ENCODE measurements at places on chromosomes 5 and 9.

DNA sequence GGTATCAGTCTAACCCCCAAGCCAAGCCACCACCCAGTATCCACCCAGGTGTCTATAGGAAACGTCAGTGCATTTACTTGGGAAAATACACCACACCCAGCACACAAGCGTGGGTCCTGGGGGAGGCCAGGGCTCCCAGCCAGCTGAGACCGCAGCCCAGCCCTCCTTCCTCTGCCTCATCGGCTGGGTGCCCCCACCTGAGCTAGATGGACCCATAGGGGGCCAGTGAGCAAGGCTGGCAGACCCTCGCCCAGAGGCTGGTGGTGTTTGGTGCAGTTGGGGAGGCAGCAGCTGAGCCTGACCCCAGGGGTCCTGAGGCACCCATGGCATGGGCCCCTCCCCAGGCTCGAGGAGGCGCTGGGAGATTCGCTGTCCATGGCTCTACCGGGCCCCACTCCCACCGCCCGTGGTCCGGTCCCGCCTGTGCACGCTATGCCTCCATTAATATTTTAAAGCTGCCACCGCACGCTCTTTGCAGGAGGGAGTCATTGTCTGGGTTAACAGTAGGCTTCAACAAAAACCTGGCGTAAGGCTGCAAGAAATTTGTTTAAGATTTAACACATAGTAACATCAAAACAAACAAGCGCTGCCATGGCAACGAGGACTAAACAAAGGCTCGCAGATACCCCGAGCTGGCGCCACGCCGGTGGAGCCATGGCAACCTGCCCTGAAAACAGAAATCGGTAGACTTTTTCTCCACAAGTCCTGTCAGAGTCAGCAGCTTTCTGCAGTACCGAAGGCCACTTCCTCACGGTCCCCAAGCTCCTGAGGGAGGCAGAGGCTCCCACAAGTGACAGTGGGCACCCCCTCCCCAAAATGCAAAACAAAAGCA, 20.6 kb downstream of the TPPP start:
- DNase-seq = no peak

DNA sequence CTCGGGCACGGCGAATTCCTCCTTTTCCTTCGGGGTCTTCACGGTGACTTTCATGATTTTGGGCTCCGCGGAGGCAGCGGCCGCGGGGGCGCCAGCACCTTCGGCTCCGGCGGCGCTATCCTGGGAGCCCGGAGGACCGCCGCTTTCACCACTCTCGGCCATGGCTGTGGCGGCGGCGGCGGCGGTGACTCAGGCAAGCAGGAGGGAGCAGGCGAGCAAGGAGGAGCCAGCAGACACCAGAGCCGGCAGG, 315 bp downstream of the UBQLN1 start:
- no peak for DNase-seq

DNA sequence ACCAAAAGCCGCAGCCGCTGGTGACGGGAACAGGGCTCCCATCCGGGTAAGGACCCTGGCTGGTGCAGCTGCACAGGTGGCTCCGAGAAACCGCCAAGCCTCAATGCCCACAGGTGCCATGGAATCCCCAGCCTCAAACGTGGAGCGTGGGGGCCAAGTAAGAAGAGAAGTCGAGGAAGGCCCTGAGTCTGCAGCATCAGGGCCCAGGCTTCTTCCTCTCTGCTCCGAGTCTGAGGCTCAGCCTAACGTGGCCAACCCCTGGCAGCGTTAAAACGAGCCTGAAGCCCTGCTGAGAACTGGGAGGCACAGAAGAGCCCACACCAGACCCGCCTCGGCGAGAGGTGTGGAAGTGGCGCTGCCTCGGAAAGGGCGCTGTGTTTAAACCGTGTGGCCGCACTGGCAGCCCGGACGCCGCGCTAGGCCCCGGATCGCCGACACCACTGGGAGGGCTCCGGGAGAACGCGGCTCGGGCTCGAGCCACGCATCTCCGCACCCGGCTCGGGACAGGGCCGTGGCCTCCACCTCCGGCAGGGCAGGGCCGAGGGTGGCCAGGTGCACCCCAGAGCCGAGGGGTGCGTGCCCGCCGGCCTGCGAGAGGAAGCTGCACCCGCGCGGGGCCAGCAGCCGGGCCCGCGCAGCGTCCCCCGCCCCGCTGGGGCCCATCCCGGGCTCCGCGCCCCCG, 730 bp downstream of the ZMYND19 start:
- DNase-seq = no peak

- DNase-seq = no peak
These were observed 1.1 kb upstream of the NADK2 start for GRCh38 chr5:36242534-36243485.

DNA sequence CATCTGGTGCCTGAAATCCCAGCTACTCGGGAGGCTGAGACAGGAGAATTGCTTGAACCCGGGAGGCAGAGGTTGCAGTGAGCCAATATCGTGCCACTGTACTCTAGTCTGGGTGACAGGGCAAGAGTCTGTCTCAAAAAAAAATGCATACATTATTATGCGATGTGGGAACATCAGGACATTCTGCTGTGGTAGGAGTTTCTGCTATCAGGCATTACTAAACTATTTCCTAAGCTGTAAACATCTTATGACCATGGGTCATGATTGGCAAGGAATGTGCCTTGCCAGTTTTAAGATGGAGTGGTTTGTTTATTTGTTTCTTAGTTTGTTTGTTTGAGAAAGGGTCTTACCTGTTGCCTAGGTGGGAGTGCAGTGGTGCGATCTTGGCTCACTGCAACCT, 45.1 kb upstream of the FAM120A start:
- DNase-seq = no peak

DNA sequence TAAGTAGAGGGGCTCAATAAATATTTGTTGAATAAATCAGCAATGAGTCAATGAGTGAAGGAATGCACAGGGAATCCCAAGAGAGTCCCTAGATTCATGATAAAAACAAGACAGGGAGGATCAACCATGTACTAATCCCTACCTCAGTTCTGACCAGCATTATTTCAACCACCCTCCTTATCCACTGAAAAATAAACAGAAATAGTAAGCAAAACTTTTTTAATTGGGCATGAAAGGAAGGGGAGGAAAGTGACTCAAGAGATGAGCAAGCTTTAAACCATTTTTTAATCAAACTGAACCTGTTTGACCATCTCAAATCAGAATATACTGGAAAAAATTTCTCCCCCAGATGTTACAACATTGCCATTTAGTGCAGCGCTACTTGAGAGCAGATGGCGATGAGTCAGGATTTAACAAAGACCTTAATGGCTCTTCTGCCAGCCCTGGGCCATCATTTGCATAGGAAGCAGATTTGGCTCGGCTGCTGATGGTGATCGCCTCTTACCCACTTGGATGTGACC, 194.8 kb upstream of the SLC30A5 start:
- DNase-seq = no peak

DNA sequence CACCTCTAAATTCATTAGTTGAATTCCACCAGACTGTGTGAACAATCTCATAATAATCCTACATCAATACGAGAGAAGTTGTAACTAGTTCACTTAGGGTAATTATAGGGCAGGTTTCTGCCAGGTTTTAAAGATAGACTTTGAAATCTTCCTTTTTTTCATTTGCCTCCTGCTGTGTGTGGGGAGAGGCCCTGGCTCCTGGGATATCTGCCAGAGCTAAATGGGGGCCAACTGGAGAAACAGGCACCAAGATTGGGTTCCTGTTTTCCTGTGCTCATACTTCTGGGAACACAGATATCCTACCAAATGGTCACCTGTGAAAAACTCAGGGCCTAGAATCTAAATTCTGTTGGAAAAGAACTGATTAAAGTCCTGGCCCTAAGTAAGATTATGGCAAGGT, 42.3 kb downstream of the SH3RF2 start:
- no peak for DNase-seq

GRCh38 chr5:127652952-127653611, 4.2 kb downstream of the CTXN3 start:
- no peak for DNase-seq

DNA sequence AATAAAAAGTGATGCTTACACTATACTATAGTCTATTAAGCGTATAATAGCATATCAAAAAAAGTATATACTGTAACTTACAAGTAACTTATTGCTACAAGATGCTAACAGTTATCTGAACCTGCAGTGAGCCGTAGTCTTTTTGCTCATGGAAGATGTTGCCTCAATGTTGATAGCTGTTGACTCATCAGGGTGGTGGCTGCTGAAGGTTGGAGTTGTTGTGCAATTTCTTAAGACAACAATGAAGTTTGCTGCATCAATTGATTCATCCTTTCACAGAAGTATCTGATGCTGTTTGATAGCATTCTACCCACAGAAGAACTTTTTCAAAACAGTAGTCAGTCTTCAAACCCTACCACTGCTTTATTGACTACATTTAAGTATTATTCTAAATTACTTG, 7.8 kb upstream of the C9orf40 start:
- DNase-seq = no peak

DNA sequence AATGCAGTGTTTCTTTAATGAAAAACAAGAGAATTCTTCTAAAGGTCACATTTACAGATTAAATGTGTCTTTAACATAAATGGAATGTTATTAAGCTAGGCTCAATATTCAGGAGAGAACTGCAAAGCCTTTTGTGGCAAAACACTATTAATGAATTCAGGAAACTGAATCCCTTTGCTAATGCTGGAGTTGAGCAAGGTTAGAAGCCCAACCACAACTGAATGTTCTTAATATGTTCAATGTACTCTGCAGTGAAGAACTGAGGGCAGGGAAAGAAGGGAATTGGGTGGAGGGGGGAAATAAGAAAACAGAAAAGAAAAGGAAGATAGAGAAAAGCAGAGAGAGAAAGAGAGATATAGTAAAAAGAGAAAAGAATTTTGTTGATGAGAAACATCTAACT, 276.7 kb upstream of the TMEM161B start:
- no peak for DNase-seq

- DNase-seq = no peak
These were observed 24.4 kb upstream of the GPR151 start for GRCh38 chr5:146540414-146540813.

DNA sequence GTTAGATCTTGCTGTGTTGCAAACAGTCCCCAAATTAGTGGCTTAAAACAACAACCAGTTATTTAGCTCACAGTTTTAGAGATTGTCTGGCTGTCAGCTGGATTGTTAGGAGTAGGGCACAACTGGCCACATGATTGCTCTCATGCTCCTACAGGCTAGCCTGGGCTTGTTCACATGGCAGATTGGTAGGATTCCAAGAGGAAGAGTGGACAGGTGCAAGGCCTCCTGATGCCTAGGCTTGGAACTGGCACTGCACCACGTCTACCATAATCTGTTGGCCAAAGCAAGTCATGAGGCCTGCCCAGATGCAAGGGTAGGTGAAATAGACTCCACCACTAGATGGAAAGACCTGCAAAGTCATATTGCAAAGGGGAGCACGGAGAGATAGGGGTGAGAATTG, 76.4 kb downstream of the ACER2 start:
- no peak for DNase-seq

GRCh38 chr5:28084069-28084468, 1045.7 kb upstream of the CDH9 start:
- DNase-seq = no peak

- DNase-seq = no peak
These were observed 283.4 kb upstream of the PTGER4 start for GRCh38 chr5:40396317-40396716.

GRCh38 chr9:113468716-113469448, 5.4 kb downstream of the RGS3 start:
- no peak for DNase-seq

DNA sequence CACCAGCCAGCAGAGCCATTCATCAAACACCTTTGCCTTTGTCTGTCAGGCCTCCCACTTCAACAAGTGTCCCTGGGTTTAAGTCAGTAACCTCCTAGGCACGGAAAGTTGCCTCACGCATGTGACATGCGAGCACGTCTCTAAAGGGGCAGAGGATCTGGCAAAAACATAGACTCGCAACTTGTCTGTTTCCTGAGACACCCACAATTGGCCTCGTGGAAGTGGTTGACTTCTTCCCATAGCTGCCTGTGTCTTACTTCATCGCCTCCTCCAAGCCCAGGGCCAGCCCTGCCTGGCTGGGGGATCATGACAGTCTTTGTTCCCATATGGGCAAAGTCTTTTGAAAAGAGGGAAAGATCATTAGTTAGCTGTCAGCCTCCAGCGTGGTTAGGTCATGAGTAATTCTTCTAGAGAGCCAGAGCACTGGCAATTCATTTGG, 35.5 kb upstream of the GLRX start:
- no peak for DNase-seq

GRCh38 chr9:4421847-4422246, 68.4 kb upstream of the SLC1A1 start:
- no peak for DNase-seq

DNA sequence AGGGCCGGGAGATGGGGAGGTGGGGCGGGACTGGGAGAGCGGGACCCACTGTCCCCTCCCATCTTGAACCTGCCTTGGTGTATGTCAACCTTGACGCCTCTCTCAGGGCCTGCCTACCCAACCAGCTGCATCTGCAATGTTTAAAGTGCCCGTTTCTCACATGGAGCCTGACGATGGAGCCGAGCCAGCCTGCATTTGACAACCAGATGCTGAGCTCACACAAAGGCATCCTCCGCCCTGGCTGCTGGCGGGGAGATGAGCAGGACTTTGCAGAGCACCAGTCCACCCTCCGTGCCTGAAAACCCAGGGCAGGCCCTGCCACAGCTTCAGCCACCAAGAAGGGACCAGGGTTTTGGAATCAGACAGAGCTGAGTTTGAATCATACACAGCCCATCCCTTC, 141.1 kb upstream of the SMIM23 start:
- DNase-seq = no peak

DNA sequence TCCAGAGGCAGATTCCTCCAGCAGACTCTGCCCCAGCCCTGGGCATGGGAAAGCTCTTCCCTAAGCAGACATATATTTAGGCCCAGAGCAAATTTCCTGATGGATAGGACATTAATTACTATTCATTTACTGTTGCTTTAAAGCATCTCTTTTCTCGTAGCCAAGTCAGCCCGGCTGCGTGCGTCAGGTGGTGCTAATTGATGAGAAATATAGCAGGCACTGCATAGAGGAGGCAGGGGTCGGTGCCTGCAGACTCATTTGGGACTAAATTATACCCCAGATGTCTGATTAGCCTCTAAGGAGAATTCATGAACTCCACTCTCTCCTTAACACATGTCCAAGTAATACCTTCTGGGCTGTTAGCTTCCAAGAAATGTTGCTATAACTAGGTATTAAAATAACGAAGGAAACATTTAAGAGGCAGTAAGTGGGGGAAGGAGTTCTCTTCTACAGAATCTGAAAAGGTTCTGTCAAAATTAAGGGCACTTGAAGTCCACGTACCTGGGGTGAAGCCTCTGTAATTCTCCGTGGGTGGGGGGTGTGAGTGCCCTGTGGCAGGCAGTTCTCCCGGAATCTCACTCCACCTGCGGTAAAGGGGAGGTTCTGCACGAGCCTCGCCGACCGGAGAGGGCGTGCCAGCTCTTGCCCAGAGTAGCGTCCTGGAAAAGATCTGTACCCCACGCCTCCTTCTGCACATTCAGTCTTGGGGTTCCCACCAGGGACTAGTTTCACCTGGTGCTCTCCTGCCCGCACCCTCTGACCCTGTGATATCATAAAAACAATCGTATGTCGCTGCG, 115.9 kb upstream of the FCN2 start:
- DNase-seq = no peak

GRCh38 chr9:133693116-133693515, 45.0 kb downstream of the SARDH start:
- DNase-seq = no peak

DNA sequence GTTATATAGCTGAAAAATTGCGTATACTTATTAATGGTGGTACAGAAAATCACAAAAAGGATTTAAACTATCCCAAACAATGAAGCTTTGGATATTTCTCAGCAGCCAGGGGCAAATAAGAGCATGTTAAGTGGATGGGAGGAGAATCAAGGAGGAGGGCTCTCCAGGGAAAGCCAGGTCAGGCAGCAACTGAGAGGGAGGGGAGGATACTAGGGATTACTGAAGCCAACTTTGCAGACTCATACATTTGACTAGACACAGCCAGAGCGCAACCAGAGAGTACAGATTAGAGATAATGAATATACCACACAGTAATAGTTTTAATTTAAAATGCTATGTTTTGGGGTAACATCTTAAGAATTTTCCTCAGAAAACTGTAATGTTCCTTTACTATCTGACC, 360.2 kb downstream of the HCN1 start:
- DNase-seq = no peak
